ENCODE measurements at places on chromosomes 2 and 18. TPM values are rescaled to one million over a fixed set of nuclear protein-coding genes. Genes with fewer than 3 reads are reported as not detected.
A peak's percentile ranks its signal among the peaks of the same experiment; 100 is the strongest.

- DNase-seq: no peak
Observed at GRCh38 chr2:178927173-178927572, 120.0 kb upstream of the TTN start.

GRCh38 chr2:8620611-8621382 lies 61.1 kb upstream of the ID2 start:
- no peak for DNase-seq

DNA sequence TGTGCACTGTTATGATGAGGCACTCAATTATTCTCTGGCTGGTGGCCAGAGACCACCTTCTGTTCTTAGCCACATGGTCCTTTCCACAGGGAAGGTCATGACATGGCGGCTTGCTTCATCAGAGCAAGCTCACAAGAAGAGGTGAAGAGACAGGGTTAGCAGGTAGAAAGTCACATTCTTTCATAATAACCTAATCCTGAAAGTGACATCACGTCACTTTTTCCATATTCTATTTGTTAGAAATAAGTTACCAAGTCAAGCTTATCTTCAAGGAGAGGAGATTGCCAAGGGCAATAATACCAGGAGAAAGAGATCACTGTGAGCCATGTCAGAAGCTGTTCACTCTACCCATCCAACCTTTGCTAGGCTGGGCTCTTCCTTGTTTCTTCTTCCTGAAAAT lies 139.4 kb downstream of the OSR1 start:
- no peak for DNase-seq

DNA sequence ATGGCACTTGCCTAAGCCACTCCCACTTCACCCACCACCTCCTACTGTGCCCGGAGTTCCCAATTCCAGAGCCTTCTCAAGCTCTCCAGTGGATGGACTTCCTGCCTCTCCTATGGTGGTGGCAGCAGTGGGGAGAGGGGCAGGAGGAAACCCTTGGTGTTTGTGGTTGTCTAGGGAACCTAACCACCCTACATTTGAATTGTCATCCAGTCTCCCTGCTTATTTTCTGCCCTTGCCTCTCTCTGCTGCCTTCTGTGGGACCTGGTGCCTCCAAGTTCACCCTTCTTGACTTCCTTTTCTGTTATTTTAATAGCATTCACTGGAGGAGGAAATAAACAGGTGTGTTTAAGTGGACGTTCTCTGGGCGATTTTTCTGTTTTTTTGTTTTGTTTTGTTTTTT lies 50.0 kb upstream of the HPCAL1 start:
- DNase-seq: no peak

GRCh38 chr2:239770246-239770639 lies 254.9 kb downstream of the NDUFA10 start:
- DNase-seq: peak; percentile 14

TUBA3E gene
- total RNA-seq: not detected

- DNase-seq: no peak
Observed at GRCh38 chr2:212242724-212243123, 295.9 kb downstream of the ERBB4 start.

- no peak for DNase-seq
Observed at GRCh38 chr2:113937501-113937900, 47.6 kb downstream of the ACTR3 start.

DNA sequence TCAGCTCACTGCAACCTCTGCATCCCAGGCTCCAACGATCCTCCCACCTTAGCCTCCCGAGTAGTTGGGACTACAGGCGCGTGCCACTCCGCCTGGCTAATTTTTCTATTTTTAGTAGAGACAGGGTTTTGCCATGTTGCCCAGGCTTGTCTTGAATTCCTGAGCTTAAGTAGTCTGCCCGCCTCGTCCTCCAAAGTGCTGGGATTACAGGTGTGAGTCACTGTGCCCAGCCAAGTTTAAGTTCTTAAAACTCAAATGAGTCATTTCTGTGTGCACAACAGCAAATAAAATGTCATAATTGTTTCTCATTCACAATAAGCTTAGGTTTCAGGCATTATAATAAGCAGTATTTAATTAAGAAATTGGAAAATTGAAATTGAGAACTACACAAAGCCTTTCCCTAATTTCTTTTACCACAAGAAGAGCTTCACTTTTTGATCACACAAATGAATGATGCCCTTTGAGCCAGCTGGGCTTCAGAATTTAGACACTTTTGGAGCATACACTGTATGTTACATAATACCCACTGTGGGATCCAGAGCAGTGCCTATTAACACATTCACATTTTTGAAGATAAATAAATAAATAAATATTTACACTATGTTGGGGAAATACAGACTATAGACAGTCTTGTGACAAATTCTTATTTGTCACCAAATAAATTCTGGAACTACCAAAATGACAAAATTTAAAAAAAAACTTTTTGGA lies 8.6 kb upstream of the ME2 start:
- DNase-seq: no peak

- DNase-seq: peak; percentile 82
Observed at GRCh38 chr2:104849618-104850141, 4.2 kb upstream of the POU3F3 start.

- no peak for DNase-seq
Observed at GRCh38 chr2:64211276-64211921, 67.2 kb upstream of the PELI1 start.

DNA sequence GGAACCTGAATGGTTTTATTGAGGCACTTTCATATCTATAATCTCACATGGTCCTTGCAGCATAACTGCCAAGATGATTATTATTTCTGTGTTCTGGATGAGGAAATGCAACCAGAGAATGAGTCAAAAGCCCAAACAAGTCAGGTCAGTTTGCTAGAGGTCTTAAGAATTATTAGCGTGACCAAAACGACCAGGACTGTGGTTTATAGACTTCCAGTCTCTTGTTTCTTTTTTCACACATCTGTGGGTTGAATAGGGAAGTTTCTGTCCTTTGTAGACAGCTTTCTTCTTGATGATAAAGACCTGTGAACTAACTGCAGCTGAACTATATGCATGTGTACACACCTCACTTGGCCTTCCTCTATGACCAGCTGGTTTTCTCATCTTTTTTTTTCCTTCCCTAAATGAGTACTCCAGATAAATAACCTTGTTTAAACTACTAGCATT lies 13.9 kb downstream of the ADAM23 start:
- DNase-seq: no peak

DNA sequence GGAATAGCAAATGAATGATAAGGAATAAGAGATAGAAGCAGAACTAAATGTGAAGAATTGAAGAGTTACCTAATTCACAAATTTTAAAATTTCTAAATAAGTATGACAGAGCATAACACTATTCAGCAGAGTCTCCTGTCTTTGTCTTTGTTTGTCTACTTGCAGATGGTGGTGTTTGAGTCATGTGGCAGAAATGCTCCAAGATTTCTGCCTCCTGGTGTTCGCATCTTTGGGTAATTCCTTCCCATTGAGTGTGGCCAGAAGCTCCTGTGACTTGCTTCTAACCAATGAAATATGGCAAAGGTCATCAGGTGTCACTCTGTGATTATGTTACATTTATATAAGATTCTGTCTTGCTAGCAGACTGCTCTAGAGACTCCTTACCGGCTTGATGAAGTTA lies 45.6 kb upstream of the GALNT3 start:
- no peak for DNase-seq

QPCT gene
- 9.3 TPM for total RNA-seq

GRCh38 chr2:128311216-128311754 lies 7.4 kb downstream of the HS6ST1 start:
- no peak for DNase-seq

- DNase-seq: no peak
Observed at GRCh38 chr2:68365087-68365486, at the start of gene PLEK. Gene PLEK, plus strand, starts transcription at chr2:68365282. Its CDS starts 70 bp downstream, at chr2:68365352.

GRCh38 chr2:201931475-201931874 lies 102.2 kb upstream of the FZD7 start:
- no peak for DNase-seq

BUB1 gene
- 0.04 TPM for total RNA-seq

RPL31 gene
- 968 TPM for total RNA-seq

DNA sequence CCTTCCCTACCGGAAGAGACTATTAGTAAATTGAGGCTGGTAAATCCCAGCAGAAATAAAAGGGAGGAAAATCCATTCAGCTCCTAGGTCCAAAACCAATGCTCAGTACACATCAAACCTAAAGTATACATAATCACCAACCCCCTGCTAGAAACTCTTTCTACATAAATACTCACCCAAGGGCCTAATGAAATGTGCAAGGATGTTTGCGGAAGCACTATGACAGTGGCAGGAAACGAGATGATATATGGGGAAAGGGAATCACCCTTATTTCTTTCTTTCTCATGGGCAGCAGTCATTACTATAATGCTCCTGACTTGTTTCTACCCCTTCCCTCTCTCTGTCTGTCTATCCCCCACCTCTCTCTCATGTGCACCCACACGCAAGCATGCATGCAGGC lies 1.3 kb upstream of the SCTR start:
- no peak for DNase-seq

GRCh38 chr2:4098137-4098536 lies 394.8 kb downstream of the DCDC2C start:
- no peak for DNase-seq

GRCh38 chr2:60306267-60306861 lies 247.1 kb downstream of the BCL11A start:
- no peak for DNase-seq

DNA sequence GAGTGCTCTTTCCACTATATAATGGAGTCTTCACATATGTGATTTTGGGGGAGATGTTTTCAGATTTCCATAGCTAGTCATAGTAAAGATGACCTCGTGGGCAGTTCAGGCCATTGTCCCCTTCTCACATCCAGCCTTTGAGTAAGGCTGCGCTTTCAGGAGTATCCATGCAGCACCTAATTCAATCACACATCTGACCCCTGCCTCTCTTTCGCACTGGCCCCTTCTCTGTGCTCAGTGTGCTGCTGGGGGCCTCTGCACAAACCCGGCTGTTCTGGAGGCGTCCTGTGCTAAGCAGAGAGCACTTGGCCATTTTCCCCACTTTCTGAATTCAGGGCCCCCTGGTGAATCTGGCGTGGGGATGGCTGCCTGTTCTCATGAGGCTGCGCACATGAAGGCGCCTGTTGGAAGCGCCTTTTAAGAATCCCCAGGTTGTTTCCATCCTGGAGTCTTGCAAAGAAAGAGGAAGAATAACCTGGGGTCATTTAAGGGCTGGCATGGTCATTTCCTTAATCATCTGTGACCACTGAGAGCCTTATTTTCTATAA lies 96.0 kb upstream of the ALPP start:
- DNase-seq: no peak

DIPK1C gene
- 0.25 TPM for total RNA-seq

ARHGAP25 gene
- 1.4 TPM for total RNA-seq

- no peak for DNase-seq
Observed at GRCh38 chr2:41194230-41194629, 742.3 kb upstream of the SLC8A1 start.

DNA sequence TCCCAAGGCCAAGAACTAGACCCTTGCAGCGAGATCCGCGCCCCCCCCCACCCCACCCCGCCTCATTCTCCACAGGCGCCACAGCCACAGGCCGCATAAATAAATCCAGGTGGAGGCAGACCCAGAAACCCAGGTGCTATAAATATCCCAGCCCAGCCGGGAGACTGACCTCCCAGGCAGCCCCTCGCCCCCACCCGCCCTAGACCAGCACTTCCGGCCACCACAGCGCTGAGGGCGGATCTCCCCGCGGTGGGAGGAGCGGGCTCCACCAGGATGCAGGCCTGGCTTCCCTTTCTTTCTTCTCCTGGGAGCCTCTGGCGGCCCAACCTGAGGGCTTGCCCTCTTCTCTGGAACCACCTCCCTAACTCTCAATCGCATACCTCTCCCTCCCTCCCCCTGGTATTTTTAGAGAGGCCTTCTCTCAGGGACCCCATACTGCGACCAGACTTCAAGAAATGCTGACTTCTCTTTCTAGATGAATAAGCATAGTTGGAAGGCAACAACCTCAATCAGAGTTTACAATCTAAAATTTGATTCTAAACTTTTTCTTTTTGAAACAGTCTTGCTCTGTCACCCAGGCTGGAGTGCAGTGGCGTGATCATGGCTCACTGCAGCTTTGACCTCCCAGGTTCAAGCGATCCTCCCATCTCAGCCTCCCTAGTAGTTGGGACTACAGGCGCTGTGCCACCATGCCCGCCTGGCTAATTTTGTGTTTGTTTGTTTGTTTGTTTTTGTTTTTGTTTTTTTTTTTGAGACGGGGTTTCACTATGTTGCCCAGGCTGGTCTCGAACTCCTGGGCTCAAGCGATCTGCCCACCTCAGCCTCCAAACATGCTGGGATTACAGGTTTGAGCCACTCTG lies 55.0 kb downstream of the PKDCC start:
- DNase-seq: peak; percentile 82

DNA sequence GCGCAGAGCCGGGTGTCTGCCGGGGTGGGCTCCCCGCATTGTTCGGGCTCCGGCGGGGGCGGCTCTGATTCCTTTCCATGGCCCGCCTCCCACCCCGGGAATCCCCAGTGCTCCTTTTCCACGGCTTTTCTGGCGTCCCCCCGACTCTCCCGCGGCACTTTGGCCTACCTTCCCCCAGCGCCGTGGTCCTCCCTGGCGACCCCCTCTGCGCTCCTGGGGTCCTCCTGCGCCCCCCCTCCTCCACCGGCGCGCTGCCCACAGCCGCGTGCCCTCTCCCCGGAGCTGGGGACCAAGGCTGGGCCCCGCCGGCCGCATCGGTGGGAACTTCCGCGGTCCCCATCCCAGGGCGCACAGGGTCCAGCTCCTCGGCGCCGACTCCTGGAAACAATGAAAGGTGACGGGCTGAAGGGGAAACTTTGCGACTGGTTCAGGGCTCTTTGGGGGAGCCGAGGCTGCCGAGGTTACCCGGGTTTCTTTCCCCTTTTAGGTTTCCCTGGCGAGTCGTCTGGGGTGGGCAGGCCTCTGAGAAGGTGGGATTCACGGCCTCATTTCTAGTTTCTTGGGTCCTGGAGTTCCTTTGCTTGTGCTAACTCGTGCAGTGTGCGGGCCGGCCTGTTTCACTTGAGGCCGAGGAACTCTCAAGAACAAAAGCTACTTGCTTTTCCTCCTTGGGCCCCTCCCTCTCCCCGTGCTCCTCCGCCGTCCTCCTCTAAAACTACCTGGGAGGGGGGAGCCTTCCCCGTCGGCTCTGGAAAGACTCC lies 2.2 kb downstream of the TGIF1 start:
- DNase-seq: peak; percentile 78

GRCh38 chr2:151297882-151298281 lies 8.4 kb upstream of the NMI start:
- DNase-seq: no peak

RAB6C gene
- not detected for total RNA-seq

AMER3 gene
- total RNA-seq: 0.28 TPM

KCNK3 gene
- 23.6 TPM for total RNA-seq

ERICH2 gene
- 1.7 TPM for total RNA-seq

MBD5 gene
- total RNA-seq: 14.9 TPM
